ENCODE measurements at places on chromosomes 6 and 20.

- DNase-seq: no peak
Observed at GRCh38 chr6:132390017-132390416, 11.3 kb downstream of the MOXD1 start.

DNA sequence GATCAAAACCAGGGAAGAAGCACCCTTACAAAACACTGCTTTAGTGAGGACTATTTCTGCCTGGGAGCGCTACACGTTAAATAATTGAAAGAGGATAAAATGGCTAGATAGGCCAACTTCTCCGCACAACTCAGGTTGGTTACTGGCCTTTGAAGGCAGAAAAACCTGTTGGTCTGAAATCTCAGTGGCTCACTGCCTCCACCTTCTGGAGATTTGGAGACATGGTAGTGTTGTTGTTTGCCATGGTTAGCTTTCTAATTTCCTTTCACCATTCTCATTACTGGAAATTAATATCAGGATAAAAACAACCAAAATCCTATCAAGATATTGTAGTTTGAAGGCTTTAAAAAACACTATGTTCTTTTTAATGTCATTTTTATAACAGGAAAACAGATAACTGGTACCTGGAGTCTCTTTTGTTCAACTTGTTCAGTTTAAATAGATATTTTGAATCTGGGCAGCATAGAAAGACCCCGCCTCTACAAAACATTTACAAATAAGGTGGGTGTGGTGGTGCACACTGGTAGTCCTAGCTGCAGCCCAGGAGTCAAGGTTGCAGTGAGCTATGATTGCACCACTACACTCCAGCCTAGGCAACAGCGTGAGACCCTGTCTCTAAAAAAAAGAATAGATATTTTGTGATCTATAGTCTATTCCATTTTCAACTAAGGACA, 27.5 kb upstream of the BCLAF1 start:
- DNase-seq: no peak

GRCh38 chr6:49257549-49257948, 205.5 kb downstream of the MMUT start:
- no peak for DNase-seq

DNA sequence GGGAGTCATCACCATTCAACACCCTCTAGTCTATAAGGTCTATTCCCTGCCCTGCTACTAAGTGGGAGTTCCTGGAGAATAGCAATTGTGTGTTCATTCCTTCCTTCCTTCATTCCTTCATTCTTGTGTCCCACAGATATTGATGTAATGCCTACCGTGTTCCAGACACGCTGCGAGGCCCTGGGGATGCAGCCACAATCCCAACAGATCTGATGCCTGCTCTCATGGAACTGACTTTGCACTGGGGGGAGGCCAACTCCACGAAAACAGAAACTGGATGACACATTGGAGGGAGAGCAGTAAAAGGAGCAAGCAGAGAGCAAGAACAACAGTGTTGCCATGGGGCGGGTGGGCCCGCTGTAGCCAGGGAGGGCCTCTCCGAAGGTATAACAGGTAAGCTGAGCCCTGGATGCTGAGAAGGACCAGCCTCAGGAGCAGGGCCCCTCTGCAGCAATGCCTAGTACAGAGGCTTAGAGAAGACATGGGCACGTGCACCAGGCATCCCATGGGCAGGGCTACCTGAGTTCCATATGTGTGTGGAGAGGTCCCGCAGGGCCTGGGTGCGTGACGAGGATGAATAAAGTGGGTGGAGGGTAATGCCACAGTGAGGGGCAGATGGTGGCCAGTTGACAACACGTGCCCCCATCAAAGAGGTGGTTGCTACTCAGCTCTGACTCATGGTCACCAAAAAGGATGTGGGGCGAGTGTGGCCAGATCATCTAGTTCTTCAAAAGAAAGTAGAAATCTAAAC, 173.9 kb downstream of the NFATC2 start:
- DNase-seq: no peak

DNA sequence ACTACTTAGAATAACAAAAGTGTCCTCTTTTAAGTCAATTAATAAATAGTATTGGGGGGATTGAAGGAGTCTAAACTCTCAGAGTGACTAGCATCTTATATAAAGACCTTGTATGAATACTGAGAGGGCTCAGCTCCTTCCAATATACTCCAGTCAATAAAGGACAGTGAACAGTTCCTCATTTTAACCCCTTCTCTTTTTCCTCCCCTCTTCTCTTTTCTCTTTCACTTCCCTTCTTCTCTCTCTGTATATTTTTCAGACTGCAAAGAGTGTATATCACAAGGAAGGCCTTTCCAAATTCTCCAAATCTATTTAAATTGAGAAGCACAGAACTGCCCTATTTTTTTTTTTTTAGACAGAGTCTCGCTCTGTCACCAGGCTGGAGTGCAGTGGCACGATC, 99.5 kb downstream of the CD164 start:
- no peak for DNase-seq

DNA sequence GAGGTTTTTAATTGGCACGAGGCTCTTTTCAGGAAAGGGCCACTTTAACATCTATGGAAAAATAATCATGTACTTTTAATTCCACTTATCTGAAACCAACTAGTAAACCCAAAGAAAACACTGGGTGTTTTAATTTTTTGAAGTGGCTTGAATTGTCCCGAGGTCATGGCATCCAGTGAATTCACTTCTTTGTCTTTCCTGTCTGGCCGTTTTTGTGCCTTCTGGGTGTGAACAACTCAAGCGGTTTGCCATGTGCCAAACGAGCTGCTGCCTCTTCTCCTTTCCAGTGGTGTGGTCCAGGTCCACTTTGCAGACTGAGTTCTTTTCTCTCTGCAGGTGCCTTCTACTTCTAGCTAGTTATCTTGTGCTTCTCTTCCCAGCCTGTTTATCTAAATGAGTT, 117.5 kb downstream of the PLCB4 start:
- DNase-seq: no peak

GRCh38 chr6:52304983-52305390, 20.4 kb upstream of the MCM3 start:
- DNase-seq: no peak

GRCh38 chr20:49496553-49497397, 14.3 kb upstream of the KCNB1 start:
- DNase-seq: no peak

DNA sequence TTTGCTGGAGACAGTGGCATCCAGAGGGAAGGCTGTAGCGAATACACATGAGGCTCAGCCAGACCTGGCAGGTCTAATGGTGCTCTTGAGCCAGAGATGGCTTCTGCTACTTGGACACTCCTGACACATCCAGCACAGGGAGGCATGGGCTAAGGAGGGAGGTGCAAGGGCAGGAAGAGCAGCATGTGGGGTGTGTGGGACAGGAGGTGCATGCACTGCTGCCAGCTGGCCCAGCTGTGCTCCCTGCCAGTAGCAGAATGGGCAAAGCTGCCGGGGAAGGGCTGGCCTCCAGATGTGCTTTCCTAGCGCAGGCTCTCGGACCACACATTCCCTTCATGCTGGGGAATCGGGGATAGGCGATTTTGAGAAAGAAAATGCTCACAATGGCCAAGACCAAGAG, 309.2 kb downstream of the CDC5L start:
- no peak for DNase-seq

- DNase-seq: no peak
Observed at GRCh38 chr6:163667372-163668060, 253.0 kb downstream of the QKI start.

- DNase-seq: no peak
Observed at GRCh38 chr6:1802491-1803395, 193.0 kb downstream of the FOXC1 start.

DNA sequence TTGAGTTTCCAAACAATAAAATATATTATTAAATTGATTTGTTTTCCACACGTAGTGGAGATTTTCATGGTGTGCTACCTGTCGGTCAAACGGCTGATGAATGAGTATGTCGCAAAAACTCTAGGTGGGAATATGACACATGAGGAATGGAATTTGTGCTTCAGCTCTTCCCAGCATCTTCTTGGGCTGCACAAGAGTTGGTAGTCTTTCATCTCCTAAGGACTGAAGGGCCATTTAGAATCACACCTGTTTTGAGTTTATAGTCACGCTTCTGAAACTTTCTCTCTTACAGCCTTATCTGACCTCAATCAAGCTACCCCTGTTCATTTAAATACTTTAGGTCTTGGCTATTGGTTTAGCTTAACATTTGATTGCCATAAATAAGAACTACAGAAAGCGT, 157.7 kb upstream of the AKAP12 start:
- DNase-seq: no peak

DNA sequence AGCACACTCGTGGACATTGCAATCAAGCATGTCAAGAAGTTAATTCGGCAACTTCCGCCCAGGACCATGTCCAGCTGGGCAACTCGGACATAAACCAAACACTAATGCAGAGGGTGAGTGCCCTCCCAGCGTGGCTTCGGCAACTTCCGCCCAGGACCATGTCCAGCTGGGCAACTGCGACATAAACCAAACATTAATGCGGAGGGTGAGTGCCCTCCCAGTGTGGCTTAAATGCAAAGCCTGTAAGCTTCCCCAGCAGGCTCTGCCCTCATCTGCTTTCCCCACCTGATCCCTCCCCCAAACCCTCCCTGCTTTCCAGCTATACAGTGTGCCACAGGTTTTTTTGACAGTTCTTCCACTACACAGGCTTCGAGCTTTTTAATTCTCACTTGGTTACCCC, 143.4 kb downstream of the PXDC1 start:
- no peak for DNase-seq

- no peak for DNase-seq
Observed at GRCh38 chr6:11923621-11924020, 88.5 kb upstream of the HIVEP1 start.

GRCh38 chr6:15852289-15852688, 189.5 kb upstream of the DTNBP1 start:
- no peak for DNase-seq

DNA sequence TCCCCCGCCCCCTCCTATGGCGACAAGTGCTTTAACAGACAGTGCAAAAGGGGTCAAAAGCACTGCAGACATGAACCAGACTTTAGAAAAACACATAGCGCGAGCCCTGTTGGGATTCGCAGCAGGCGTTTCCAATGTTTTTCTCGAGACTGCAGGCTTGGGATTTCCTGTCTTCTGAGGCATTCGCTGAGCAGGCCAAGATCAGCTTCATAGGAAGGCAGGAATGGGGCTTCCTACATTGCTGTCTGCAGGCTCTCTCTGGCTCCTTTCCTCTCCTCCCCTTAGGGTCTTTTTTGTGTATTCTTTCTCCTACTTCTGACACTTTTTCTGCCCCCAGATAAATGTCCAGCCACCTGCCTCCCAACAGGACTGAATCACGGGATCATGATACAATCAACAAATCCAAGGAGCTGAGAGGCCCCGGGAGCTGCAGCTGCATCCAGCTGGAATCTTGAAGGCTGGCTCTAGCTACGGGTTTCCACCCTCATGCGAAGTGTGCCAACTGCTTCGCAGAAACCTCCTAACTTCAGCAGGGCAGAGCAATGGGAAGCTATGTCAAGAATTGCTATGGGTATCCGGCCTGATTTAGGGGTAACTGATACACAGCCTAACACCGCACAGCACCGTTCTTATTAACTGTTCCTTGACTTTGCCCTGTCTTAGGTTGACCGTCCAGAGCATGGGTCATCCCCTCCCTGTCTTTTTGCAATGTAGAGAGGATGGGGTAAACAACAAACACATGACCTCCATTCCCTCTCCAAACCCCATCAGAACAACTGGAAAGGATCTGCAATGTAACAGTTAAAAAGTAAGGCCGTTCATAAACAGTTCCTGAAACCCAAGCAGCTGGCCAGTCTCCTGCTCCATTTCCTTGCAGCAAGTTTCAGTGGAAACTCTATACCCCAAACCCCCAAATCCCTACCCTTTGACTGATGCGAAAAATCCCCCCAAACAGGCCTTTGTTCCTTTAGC, 31.5 kb downstream of the SNX5 start:
- DNase-seq: no peak

DNA sequence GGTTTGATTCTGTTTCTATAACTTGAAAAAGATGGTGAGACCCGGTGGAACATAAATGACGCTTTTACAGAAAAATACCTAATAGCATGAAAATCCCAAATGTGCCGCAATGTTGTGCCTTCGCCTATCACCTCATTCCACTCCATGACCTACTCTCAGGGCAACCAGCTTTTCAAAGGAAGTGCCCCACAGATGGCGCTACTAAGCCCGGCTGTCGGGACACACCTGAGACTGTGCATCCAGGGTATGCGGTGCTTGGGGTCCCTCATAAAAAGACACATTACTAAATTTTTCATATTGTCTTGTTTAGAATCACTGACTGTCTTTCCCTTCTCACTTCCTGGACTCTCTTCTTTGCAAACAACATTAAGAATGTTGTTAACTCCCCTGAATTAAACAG, 145.5 kb upstream of the RPS6KA2 start:
- no peak for DNase-seq

GRCh38 chr20:60584221-60584620, 626.0 kb downstream of the CDH26 start:
- DNase-seq: no peak

DNA sequence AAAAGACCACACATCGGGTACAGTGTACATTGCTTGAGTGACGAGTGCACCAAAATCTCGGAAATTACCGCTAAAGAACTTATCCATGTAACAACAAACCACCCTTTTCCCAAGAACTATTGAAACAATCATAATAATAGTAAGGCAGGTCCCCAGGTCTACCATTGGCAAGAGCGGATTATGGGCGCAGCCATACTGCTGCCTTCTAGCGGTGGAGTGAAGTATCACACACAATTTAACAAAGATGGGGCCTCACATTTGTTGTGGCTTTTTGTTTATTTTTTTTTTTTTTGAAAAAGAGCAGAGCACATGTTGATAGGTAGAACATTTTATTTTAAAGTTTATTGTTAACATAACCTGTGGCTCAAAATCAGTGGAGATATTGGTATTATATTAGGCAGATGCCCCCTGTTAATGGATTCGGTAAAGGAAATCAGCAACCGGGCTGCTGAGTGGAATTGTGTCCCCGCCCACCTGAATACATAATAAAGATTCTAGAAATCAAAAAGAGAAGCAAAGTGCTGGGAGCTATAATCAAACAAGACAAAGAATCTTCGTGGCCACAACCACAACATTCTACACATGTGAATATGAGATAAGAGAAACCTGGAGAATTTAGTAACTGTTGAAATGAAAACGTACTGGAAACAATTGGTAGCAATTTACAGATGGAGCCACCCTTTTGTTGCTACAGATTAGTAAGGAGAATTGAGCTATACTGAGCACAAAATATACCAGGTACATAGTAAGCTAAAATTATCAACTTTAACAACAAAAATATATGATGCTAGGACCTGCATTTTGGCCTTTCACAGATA, 94.2 kb upstream of the EXOC2 start:
- no peak for DNase-seq

DNA sequence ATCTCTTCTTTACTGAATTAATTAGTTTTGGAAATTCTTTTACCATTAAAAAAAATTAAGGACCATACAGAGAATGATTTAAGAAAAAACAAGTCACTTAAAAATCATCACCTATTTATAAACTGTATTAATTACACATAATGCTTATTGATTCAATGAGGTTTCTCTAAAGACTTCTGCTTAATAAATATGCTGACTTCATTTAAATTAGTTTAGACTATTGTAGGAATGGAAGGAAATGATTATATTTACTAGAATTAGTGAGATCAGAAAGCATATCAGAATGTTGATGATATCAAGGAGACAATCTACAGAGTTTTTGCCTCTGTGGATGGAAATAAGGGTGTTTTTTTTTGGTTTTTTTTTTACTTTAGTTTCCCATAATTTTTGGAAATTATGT, 34.6 kb upstream of the SMIM28 start:
- no peak for DNase-seq

- no peak for DNase-seq
Observed at GRCh38 chr6:29750709-29751108, 27.5 kb downstream of the HLA-F start.

- DNase-seq: no peak
Observed at GRCh38 chr6:1960486-1961142, 284.8 kb downstream of the GMDS start.
